ENCODE measurements at places on chromosomes 13 and 19. TPM values are rescaled to one million over a fixed set of nuclear protein-coding genes. Genes with fewer than 3 reads are reported as not detected.

Gene CLDND2
- 12.5 TPM for total RNA-seq

Gene RHPN2
- 55.7 TPM for total RNA-seq

Gene ZGLP1
- 1.4 TPM for total RNA-seq

Gene GNG7
- total RNA-seq = 0.03 TPM

Gene CEACAM16
- total RNA-seq = 0.24 TPM

Gene ZNF235
- 3.0 TPM for total RNA-seq

Gene F10
- total RNA-seq = not detected

Gene PSG11
- not detected for total RNA-seq

Gene CD70
- 24.7 TPM for total RNA-seq

Gene PROZ
- not detected for total RNA-seq

Gene UGGT2
- 9.9 TPM for total RNA-seq

Gene SLC25A30
- 8.2 TPM for total RNA-seq

Gene CFAP97D2
- not detected for total RNA-seq

Gene PRKD2
- 24.2 TPM for total RNA-seq

Gene CRB3
- 3.0 TPM for total RNA-seq

Gene SIGLECL1
- not detected for total RNA-seq

Gene KLHL26
- total RNA-seq = 3.2 TPM

Gene ZNF836
- total RNA-seq = 0.82 TPM

Gene CBARP
- 2.3 TPM for total RNA-seq

Gene BRSK1
- 5.4 TPM for total RNA-seq

Gene LRRC4B
- 0.93 TPM for total RNA-seq

Gene ZNF382
- not detected for total RNA-seq

Gene MCEMP1
- total RNA-seq = not detected

Gene CRLF1
- total RNA-seq = 4.5 TPM

Gene LILRB3
- total RNA-seq = 0.09 TPM

Gene LGALS14
- total RNA-seq = not detected

Gene HCST
- not detected for total RNA-seq

Gene NXNL1
- not detected for total RNA-seq

Gene PSG6
- total RNA-seq = not detected

Gene MATK
- 1.9 TPM for total RNA-seq

Gene WDR87
- not detected for total RNA-seq

Gene KIR2DL4
- not detected for total RNA-seq

Gene P2RY11
- total RNA-seq = 7.0 TPM

Gene FGF21
- total RNA-seq = not detected

Gene EDNRB
- not detected for total RNA-seq

Gene MUC16
- total RNA-seq = 0.07 TPM

Gene BEST2
- not detected for total RNA-seq

Data from A549 treated with CORT108297 at 1 μM for 4 hours (cell line).